ENCODE measurements at places on chromosomes 1 and 21.
A peak's percentile ranks its signal among the peaks of the same experiment; 100 is the strongest.

DNA sequence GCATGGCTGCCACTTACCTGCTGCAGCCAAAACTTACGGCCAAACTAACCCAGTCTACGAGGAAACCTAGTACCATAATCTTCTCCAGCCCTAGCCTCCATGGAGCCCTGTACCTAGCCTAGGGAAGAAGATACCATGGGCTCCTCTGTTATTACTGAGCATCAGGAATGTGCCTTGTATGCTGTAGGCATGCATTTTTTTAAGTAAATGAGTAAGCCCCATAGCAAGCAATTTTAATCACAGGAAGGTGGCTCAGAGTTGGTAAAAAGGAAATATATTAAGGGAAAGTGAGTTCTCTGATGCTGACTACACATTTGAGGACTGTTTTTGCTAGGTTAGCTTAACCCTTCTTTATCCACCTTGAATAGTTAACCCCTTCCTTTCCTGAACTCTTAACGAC lies 21.2 kb downstream of the NFASC start:
- DNase-seq: peak; percentile 35

DNA sequence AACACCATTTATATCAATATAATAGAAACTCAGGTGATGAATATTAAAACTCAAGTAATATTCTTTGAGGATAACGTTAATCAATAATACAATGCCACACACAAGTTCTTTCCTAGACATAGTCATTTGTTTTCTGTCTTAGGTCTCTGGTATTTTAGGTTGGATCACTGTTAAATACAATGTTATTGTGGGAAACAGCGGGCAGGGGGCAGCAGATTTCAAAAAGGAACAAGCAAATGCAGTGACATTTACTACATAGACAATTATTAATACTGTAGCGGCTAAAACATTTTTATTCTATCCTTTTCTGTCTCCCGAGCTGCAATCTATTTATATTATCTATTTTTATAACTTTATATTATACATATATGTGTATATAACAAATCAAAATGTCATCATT lies 186.4 kb upstream of the ZNHIT6 start:
- DNase-seq: peak; percentile 49

- DNase-seq: no peak
Measured at GRCh38 chr1:118958937-118959631, 29.1 kb downstream of the TBX15 start.

- no peak for DNase-seq
Measured at GRCh38 chr1:246681900-246682895, 42.0 kb upstream of the SCCPDH start.

DNA sequence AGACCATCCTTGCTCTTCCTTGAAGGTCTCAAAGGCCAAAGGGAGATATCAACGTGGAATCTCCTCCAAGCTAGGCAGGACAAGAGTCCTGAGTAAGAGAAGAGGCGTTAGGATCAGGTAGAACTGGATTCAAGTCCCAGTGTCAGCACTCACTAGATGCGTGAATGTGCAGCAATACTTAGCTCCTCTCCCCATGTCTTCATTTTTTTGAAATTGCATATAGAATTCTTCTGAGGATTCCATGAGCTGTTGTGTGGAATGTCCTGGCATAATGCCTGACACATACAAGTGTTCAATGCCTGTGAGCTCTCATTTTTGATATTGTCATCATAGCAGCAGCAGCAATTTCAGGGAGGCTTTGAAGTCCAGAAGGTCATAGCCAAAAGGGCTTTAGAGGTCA lies 333.2 kb downstream of the KCNH1 start:
- peak; percentile 20 for DNase-seq

DNA sequence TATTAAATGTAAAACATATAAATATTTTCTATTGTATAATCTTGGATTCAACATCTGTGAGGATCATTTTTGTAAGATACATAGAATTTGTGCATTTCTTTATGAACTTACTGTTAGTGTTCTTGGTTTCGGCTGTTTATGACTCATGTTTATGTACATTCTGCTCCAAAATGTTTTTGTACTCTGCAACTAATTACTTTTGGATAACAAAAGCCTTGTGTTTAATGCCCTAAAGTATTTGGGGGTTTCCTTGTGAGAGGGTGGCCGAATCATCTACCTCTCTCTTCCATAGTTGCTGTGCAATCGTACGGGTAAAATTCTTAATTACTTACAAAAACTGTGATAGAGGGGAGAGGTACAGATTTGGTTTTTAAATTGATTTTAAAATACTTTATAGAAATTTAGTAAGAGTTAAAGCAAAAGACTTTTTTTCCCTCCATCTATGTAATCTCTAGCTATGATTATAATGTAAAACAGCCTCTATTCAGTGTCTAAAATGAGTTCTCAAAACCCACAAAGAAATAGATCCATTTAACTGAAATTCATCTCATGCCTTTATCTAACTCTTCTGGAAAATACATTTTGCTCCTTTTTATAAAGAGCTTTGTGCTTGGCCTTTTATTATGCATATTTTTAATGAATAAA lies 38.7 kb upstream of the LRRC8C start:
- DNase-seq: peak; percentile 39

GRCh38 chr1:981491-981954 lies 370 bp downstream of the PERM1 start:
- DNase-seq: no peak

- DNase-seq: no peak
Measured at GRCh38 chr21:45276596-45276995, 11.1 kb downstream of the POFUT2 start.
